ENCODE measurements at places on chromosomes 2 and 18. TPM values are rescaled to one million over a fixed set of nuclear protein-coding genes. Genes with fewer than 3 reads are reported as not detected.

STAT1 gene
- total RNA-seq = 59.4 TPM

MFSD6 gene
- total RNA-seq = 180 TPM

GRCh38 chr2:143321994-143322393 lies 192.8 kb downstream of the ARHGAP15 start:
- no peak for DNase-seq
- H3K27ac ChIP-seq = no peak overlapping the region
- no peaks in the 10 kb centered on the region for H3K27me3 ChIP-seq
- no peak overlapping the region for H3K4me3 ChIP-seq
- H3K36me3 ChIP-seq = no peaks in the 10 kb centered on the region

G6PC2 gene
- total RNA-seq = not detected

SOWAHC gene
- total RNA-seq = 9.1 TPM

DNA sequence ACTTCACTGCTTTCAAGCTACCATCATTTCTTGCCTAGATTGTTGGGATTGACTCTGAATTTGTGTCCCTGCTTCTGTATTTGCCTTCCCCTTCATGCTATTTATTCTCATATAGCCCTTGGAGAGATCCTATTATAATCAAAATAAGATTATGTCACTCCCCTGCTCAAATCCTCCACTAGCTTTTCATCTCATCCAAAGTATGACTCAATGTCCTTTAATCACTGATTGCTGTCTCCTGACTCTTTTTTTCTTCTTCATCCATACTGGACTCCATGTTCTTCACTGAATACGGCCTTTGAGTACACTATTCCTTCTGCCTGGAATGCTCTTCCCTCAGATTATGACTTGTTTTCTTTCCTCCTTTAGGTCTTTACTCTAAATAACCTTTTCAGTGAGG lies 5.0 kb downstream of the RBKS start:
- DNase-seq = no peak
- H3K27me3 ChIP-seq = no peaks in the 10 kb centered on the region
- H3K4me3 ChIP-seq = no peak overlapping the region
- no peak overlapping the region for H3K27ac ChIP-seq
- no peaks in the 10 kb centered on the region for H3K4me1 ChIP-seq

- DNase-seq = no peak
- H3K4me1 ChIP-seq = no peaks in the 10 kb centered on the region
- no peaks in the 10 kb centered on the region for H3K36me3 ChIP-seq
- no peak within 1 kb of the TSS for H3K4me3 ChIP-seq
Measured at GRCh38 chr18:57352271-57352701, at the start of gene ST8SIA3. ST8SIA3 (plus strand) TSS chr18:57352557; CDS start chr18:57352847, 290 bp downstream.

DNA sequence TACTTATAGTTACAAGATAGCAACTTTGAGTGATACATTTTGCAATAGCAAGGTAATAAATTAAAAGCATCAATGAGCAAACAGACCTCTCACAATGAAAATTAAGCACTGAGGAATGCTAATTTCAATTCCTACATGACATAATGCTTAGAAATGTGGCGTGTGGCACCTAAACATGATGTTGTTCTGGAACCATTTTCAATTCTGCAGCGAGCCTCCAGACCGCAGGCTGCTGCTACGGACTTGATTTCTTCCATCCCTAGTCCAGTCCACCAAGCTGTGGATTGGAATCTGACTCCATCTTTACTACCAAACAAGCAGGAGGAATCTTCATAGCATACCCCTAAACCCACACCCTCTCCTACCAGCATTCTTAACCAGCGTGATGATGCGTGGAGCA lies 58.7 kb upstream of the ZNF397 start:
- H3K27me3 ChIP-seq = no peaks in the 10 kb centered on the region
- no peak overlapping the region for H3K4me3 ChIP-seq
- H3K27ac ChIP-seq = no peak overlapping the region
- H3K36me3 ChIP-seq = no peaks in the 10 kb centered on the region

ST6GAL2 gene
- 2.8 TPM for total RNA-seq

DNA sequence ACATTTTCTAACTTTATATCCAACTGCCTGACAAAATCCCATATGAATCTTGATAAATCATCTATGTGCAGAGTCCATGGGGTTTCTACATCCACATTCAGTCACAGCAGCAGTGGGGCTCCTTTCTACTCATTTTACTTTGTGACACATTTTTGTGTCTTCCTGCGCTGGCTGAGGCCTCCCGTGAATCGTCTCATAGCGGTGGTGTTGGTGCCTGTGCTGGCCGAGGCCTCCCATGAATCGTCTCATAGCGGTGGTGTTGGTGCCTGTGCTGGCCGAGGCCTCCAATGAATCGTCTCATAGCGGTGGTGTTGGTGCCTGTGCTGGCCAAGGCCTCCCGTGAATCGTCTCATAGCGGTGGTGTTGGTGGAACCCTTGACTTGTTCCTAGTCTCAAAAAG lies 17.0 kb downstream of the SNED1 start:
- peaks cover 4% of the 10 kb centered on the region for H3K4me1 ChIP-seq
- DNase-seq = peak; percentile 5
- H3K4me3 ChIP-seq = no peak overlapping the region
- H3K27me3 ChIP-seq = no peaks in the 10 kb centered on the region
- H3K36me3 ChIP-seq = no peaks in the 10 kb centered on the region
- no peak overlapping the region for H3K27ac ChIP-seq

Data from breast epithelium (tissue), 4 donors.